ENCODE measurements at places on chromosomes 11 and 22.

GRCh38 chr11:8910649-8911026 is 351 bp upstream of the AKIP1 start:
- DNase-seq: no peak

- no peak for DNase-seq
Observed at GRCh38 chr22:49394116-49394785, 433.4 kb downstream of the BRD1 start.

GRCh38 chr22:25027959-25028840 is 75.7 kb downstream of the KIAA1671 start:
- no peak for DNase-seq

DNA sequence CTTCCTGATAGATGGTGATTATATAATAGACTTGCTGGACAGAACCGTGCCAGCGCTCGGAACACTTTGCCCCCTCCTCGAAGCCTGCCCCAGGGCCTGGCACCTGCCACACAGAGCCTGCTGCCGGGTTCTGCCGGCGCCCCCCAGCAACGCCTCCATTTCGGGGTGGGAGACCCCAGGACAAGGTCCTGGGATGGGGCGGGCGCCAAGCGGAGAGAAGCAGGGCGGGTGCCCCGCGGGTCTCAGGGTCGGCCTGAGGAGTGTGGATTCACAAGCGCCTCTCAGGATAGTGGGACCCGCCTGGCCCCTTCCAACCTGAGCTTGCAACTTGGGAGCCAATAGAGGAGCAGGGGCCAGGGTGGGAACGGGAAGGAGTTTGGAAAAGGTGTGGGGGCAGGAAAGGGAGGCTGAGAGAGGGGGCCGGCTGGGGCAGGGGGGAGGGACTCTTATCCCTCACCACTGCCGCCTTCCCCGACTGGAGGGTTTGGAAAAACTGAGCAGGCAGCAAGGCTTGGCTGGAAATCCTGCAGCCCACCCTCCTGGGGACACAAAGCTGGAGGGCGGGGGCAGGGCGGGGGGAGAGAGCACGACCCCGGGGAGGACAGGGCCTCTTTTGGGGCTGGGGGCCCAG is 3.3 kb upstream of the BCL9L start:
- DNase-seq: no peak

GRCh38 chr11:125140233-125140632 is 24.3 kb upstream of the PKNOX2 start:
- no peak for DNase-seq

GRCh38 chr11:109040303-109040702 is 375.4 kb downstream of the DDX10 start:
- DNase-seq: no peak

DNA sequence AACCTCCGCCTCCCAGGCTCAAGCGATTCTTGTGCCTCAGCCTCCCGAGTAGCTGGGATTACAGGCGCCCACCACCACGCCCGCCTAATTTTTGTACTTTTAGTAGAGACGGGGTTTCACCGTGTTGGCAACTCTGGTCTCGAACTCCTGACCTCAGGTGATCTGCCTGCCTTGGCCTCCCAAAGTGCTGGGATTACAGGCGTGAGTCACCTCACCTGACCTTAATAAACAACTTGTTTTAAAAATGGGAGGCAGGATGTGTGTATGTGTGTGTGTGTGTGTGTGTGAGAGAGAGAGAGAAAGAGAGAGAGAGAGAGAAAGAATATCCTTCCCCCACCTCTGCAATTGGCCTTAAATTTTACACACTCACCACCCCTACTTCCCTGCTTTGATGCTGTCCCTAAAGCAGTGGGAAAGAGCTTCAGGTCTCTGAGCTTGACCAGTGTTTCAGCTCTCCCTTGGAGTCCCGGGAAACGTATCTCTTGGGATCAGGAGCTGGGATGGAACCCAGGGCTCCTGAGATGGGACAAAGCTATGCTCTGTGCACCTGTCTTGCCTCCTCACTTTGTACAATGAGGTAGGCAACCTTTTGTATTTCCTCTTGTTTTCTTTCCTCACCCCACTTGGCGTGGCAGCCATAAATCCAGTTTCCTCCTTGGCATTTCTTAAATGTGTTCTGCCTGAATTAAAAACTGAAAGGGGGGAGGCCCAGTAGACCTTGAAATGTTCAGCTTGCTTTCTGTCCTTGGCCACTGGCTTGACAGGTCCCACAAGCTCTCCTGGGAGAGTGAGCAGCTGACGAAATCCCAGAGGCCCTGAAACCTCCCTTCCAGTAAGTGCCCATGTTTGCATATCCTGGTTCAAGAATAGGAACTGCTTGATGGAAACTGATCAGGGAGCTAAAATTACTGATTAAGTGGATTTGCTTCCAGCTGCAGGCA is 17.8 kb upstream of the XBP1 start:
- no peak for DNase-seq

DNA sequence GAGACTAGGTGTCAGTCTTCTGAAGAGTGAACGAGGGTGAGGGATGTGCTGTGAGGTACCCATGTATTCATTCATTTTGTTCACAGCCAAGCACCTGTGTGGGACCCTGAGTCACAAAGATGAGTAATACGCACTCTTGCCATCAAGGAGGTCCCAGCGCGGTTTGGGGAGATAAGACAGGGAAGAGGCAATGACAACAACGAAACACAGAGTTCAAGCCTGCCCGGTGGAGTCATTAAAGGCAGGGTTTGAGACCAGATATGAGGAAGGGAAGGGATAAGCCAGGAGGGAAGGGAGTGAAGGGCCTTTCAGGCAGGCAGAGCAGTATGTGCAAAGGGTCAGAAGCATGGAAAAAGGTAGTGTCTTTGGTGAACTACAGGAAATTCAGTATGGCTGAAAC is 4.6 kb downstream of the DCHS1 start:
- no peak for DNase-seq

GRCh38 chr22:46788441-46789172 is 26.2 kb downstream of the TBC1D22A start:
- no peak for DNase-seq

GRCh38 chr11:16779436-16779835 is 41.0 kb downstream of the C11orf58 start:
- DNase-seq: no peak

GRCh38 chr11:61869429-61869707 is 22.0 kb downstream of the FADS3 start:
- DNase-seq: no peak

Data from activated CD8-positive, alpha-beta memory T cell treated with anti-CD3 and anti-CD28 coated beads for 48 hours (primary cell).